ENCODE measurements at places on chromosomes 5 and 9.

- DNase-seq: no peak
These were observed 108.2 kb downstream of the TTLL11 start for GRCh38 chr9:121984726-121985402.

DNA sequence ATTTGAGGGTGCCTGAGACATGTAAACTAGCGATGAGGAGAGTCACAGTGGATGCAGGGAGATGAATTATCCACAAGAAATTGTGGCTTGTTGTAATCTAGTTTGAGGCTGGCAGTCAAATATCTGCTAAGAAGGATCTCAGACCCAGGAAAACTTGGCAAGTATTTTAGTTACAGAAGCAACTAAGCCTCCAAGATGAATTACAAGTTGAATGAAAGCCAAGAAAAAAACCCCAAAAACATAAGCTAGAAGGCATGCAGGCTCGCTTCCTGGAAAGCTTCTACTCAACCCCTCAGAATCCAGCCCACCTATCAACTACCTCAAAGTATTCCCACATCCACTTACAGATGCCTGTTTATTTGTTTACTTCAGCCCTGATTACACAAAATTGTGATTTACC, 696.9 kb downstream of the MAT2B start:
- DNase-seq: no peak

DNA sequence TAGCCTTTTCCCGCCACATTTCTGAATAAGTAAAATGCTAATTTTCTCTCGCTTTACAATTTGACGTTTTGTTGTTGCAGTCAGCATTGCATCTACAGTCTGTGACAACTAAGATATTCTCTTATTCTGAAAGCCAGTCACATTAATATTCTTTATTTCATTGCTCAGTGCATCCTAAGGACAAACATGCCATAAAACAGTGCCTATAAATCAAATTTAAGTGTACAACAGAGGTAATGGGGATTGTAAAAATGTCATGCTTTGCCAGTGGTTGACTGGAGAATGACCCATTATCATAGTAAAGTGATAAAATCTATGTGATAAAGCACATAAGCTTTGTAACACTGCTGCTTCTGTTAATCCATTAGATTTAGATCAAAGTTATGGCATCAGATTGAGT, 1850.0 kb upstream of the ACO1 start:
- DNase-seq: no peak

GRCh38 chr5:170439223-170439943, 50.2 kb upstream of the KCNMB1 start:
- no peak for DNase-seq

GRCh38 chr5:28807195-28807729, 1768.9 kb upstream of the CDH9 start:
- DNase-seq: no peak

GRCh38 chr5:146796911-146797310, 81.6 kb downstream of the PPP2R2B start:
- no peak for DNase-seq

DNA sequence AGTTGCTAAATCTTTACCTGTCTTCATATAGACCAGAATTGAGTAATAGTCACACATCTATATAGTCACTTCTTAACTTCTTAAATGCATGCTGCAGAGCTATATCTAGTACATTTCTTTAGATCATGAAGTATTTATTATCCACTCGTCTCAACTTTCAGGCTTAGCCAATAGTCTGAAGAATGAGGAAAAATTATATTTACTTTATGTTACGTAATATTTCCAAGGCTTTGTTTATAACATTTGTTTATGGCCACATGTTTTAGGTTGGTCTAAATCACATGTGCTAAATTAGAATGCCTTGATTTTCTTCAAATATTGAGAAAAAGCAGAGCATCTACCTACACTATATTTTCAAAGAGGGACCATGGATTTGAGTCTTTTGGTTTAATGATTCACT, 47.2 kb upstream of the RGMB start:
- no peak for DNase-seq

Data from hematopoietic multipotent progenitor cell treated with erythropoietin and hydrocortisone succinate and interleukin-3 and kit ligand, for 17 days (in vitro differentiated cells).